ENCODE measurements at places on chromosomes 16 and 17.

DNA sequence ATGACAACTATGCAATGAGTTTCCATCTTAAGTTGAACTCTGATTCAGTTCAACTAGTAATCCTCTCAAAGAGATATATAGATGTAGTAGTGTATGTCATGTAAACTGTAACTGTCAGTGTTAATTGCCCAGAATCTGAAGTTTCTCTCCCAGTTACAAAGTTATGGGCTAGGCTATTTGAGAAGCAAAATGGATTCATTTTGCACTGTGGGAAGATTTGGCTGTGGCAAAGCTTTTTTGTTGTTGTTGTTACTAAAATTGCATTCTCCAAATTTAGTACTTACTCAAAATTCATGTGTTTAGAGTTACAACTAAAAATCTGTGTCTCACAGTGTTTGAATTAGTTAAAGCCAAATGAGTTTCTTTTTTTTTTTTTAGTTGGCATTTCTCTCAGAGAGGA, 219.0 kb downstream of the KCNJ2 start:
- no peak for DNase-seq

- no peak for DNase-seq
Observed at GRCh38 chr16:12721841-12722421, 81.8 kb downstream of the CPPED1 start.

DNA sequence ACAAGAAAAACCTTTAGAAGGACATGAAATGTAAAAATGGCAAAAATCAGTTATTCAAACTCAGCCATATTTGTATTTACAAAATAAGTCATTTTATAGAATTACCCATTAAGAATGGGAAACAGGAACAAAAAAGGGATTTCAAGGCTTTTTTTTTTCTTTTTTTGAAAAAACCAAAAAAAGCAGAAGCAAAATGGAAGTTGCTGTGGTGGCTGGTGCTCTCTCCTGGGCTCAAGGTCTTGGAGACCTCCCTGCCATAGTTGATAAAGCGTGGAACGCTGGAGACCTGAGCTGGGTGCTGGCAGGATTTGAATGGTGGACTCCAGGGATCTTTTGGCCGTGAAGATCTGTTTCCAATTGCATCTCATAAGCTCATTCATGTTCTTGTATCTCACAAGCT, 3.1 kb downstream of the PLCG2 start:
- no peak for DNase-seq

- no peak for DNase-seq
Observed at GRCh38 chr16:1650131-1650530, 27.9 kb upstream of the JPT2 start.

- no peak for DNase-seq
Observed at GRCh38 chr17:9427465-9428315, 147.9 kb downstream of the STX8 start.

- DNase-seq = no peak
Observed at GRCh38 chr17:15298176-15298575, 33.0 kb upstream of the PMP22 start.

GRCh38 chr16:84700446-84701300, 873 bp downstream of the USP10 start:
- peak; percentile 20 for DNase-seq
